ENCODE measurements at places on chromosomes 1 and 21.

DNA sequence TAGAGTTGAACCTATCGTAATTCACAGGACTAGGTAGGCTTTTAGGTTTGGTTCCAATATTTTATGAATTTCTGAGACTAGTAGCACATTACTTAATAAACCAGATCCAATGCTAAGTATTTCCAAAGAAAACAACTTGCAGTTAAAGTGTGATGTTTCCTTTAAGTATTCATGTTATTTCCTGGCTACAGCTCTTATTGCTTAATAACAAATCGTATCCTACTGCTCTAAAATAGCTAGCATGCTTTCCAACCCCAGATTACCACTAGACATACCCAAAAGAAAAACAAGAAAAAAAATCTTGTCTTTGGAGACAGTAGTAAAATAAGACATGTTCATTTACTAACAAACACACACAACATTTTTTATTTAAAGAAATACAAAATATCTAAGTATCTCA lies 898 bp downstream of the KRTAP27-1 start:
- no peak for DNase-seq

DNA sequence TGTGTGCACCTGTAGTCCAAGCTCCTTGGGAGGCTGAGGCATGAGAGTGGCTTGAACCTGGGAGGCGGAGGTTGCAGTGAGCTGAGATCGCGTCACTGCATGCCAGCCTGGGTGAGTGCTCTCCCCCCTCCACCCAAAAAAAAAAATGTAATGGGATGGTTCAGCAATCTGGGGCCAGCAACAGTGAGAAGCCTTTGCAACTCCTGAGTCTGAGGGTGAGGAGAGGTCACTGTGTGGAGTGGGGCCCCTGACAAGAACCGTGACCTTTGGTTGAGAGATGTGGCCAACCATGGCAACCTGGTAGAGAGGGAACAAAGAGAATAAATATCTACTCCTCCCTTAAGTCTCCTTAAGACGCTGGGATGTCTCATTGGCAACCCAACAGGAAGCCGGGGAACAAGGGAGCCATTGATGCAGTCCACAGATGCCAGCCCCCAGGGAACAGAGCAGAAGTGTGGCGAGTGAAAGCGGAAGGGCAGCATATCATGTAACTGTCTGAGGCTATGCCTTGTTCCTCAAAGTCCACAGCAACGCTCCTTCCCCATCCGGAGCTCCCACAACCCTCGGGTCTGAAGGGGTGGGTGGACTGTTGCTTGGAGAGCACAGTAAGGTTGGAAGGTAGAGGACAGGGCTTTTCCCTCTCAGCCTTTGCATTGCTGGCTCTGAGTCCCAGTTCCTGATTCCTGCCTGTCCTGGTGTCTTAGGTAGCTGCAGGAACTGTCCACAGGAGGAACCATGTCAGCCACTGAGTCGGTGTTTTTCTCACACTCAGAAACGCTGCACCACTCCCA lies 8.3 kb downstream of the TRNP1 start:
- no peak for DNase-seq

- no peak for DNase-seq
Measured at GRCh38 chr1:194734970-194735369, 1548.6 kb upstream of the B3GALT2 start.

DNA sequence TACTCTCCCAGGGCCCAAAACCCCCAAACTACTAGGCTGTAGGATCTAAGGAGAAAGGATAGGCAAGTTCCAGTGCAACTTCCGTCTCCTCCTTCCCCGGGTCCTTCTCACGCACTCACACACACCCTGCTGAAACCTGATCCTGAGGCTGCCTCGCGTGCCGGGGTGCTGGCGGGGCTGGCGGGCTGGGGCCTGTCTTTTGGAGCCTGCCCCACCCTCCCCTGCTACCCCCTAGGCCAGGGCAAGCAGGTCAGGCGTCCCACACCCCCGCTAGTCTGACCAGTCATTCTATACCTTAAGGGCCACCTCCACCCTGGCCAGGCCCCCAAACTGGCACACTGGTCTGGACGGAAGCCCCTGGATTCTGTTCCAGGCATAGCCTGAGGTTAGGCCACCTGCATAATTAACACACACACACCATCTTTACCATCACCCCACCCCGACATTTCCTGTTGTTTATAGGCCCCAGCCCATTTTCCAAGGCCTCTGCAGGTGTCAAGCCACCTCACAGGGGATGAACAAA lies 48.3 kb upstream of the ARTN start:
- no peak for DNase-seq

DNA sequence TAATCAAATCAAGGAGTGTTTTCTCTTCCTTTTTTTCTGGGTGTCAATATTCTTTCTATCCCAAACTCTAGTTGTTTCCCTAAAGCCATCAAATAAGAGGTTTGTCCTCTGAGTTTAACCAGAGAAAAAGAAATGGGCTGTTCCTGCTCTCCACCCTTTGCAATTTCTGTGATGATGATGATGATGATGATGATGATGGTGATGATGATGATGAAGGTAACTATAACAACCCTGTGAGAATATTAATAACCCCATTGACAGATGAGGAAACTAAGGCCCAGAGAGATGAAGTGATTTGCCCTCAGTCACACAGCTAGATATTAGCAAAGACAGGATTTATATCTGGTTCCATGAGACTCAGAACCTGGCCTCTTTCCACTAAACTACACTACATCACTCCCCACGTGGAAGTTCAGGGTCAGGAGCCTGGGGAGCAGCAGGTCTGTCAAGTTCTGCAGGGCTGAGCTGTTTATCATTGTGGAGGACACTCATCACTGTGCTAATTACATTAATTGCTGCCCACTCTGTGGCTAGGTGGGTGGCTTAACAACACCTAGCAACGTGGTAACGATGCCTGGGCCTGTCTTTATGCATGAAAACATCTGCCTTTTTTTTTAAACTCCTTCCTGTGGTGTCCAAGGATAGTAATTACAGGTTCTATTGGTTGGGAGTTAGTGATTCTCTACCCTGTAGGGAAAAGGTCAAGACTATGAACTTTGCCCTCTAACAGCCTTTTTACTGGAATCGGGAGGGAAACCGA lies 19.0 kb upstream of the JUN start:
- no peak for DNase-seq

GRCh38 chr21:32653326-32653901 lies 41.2 kb upstream of the CFAP298 start:
- no peak for DNase-seq

DNA sequence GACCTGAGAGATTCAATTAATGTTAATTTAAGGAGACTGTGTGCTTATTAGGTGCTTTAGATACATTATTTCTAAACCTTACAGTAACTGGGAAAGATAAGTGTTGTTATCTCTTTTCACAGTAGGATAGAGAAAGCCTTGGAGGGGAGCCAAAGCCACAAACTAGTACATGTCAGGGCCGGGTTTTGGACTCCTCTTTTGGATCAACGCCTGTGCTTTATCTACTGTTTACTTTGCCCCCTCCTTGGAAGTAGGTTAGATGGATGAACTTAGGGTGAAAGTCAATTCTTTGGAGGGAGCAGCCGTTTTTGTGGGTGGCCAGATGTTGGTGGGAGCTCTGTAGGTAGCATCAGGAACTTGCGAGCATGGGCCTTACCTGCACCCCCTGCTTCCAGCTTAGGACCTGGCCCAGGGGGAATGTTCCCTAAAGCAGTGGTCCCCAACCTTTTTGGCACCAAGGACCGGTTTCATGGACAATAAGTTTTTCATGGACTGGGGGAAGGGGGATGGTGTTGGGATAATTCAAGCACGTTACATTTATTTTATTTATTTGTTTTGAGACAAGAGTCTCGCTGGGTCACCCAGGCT lies 1.7 kb downstream of the HHAT start:
- no peak for DNase-seq

- no peak for DNase-seq
Measured at GRCh38 chr1:2248127-2248826, 20.2 kb downstream of the SKI start.

Data from activated T-helper 1 cell treated with anti-CD3 and anti-CD28 coated beads, Interleukin-2, amount 50 U/mL, for 16 hours (primary cell).